ENCODE measurements at places on chromosomes 5 and 9.

DNA sequence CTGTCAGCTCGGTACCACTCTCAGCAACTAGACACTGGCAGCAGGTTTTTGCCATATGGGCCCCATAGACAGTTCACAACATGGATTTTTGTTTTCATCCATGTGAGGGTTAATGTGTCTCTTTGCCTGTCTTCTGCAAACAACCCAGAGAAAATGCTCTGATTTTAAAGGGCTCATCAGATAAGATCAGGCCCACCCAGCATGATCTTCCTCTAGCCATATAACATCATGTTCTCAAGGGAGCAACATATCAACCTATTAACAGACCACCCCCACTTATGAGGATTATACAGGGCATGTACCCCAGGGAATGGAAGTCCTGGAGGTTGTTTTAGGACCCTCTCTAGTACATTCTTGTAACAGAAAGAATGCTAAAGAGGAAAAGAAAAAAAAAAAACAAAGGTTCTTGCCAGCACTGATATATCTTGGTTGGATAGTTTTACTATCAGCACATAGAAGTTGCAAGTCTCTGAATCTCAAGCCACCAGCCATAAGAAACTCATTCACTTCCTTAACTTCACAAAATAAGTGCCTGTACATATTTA, 1015.1 kb downstream of the TLE4 start:
- no peak for DNase-seq

- DNase-seq: no peak
Observed at GRCh38 chr5:95892784-95893354, 68.8 kb downstream of the ELL2 start.

GRCh38 chr9:134181648-134182034, 17.3 kb upstream of the RNU6ATAC start:
- DNase-seq: no peak

GRCh38 chr9:29393064-29393463, 1819.8 kb upstream of the C9orf72 start:
- peak; percentile 76 for DNase-seq

DNA sequence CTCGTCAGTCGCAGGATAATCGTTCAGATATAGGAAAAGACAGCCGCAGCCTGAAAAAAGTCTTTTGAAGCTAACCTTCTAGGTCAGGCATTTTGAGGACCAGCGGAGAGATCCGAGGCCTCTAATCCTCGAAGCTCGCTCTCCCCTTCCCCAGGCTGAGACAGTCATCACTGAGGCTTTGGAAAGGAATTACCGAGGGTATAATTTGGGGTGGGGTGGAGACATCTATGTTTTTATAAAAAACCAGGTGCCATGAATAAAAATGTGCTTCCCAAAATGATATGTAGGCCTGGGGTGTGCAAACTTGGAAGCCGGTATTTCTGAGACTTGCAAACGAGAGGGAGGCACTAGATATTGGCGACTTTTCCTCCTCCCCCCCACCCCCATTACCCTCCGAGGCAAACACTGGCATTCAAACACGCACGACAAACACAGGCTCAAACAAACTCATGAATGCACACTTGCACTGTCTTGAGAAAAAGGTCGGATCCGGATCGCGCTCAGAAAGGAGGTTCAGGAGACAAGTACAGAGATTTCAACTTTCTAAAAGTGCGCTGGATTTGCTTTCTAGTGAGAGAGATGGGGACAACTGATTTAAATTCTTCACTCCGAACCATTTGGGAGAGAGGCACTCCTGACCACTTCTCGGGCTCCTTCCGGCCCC, 935 bp upstream of the MSX2 start:
- no peak for DNase-seq

DNA sequence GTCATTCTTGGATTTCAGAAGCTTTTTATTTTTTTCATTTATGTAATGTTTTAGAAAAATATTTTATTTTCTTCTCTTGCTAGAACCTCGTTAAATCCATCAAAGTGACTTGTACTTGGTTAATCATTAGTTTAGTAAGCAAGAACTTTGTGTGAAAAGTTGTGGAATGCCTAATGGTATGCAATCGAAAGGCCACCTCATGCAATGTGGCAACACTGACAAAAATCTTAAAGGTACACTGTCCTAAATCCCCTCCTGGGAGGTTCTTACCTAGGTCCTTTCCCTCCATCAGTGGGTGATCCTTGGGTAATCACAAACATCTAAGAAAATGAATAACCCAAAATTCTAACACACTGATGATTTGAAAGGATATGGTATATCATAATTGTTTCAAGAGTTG, 304.2 kb downstream of the DNAH5 start:
- no peak for DNase-seq

GRCh38 chr9:23171479-23171878, 654.6 kb downstream of the ELAVL2 start:
- DNase-seq: no peak

DNA sequence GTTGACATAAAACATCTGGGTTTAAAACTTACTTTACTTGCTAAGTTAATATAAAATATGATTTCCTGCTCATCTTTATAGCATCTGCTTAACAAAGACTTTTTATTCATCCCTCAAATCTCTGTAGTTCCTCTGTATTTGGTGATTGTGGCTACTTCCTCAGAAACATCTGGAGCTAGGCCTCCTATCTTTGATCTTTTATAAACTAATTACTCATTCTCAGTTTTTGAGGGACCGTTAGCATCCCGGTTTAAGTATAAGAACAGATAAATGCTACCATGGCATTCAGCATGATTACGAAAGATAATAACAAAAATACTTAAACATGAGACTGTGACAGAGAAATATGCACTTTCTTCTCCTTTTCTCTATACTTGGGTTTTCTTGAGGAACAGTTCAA, 85.3 kb downstream of the SLC38A9 start:
- DNase-seq: no peak

- no peak for DNase-seq
Observed at GRCh38 chr5:31863991-31864411, 225.1 kb downstream of the PDZD2 start.

- DNase-seq: no peak
Observed at GRCh38 chr9:126372716-126373115, 46.1 kb downstream of the MVB12B start.

DNA sequence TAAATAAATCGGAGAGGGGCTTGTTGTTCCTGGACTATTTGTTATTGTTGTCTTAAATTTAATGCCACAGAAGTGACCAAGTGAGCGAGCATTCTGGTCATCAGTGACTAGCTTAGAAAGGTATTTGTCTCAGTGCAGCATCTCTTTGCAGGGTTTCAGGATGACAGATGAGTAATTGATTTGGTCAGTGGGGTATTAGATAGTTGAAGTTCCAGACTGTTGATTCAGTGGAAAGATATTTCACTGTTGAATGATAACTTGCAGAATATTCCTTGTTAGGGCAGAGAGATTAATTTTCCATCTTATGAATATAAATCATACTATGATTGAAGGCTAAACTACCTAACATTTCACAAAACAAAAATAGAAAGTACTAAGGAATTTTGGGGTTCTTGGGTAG, 122.4 kb downstream of the TRIO start:
- peak; percentile 64 for DNase-seq
